ENCODE measurements at places on chromosomes 4 and X. TPM values are rescaled to one million over a fixed set of nuclear protein-coding genes. Genes with fewer than 3 reads are reported as not detected.

SLC4A4 gene
- total RNA-seq = 0.29 TPM

PAK3 gene
- 2.1 TPM for total RNA-seq

RAB39B gene
- total RNA-seq = not detected

LRRC66 gene
- 0.90 TPM for total RNA-seq

GPRIN3 gene
- total RNA-seq = 9.7 TPM

CRLF2 gene
- not detected for total RNA-seq

CPE gene
- total RNA-seq = 116 TPM

SLC25A53 gene
- 10.2 TPM for total RNA-seq

GAGE12F gene
- total RNA-seq = not detected

SLITRK2 gene
- total RNA-seq = 0.37 TPM

TLR1 gene
- total RNA-seq = 6.1 TPM
